ENCODE measurements at places on chromosomes 13 and 19. TPM values are rescaled to one million over a fixed set of nuclear protein-coding genes. Genes with fewer than 3 reads are reported as not detected.

The APOC4 gene
- not detected for total RNA-seq

The ISYNA1 gene
- 25.7 TPM for total RNA-seq

The ZNF763 gene
- total RNA-seq, result 2.5 TPM

DNA sequence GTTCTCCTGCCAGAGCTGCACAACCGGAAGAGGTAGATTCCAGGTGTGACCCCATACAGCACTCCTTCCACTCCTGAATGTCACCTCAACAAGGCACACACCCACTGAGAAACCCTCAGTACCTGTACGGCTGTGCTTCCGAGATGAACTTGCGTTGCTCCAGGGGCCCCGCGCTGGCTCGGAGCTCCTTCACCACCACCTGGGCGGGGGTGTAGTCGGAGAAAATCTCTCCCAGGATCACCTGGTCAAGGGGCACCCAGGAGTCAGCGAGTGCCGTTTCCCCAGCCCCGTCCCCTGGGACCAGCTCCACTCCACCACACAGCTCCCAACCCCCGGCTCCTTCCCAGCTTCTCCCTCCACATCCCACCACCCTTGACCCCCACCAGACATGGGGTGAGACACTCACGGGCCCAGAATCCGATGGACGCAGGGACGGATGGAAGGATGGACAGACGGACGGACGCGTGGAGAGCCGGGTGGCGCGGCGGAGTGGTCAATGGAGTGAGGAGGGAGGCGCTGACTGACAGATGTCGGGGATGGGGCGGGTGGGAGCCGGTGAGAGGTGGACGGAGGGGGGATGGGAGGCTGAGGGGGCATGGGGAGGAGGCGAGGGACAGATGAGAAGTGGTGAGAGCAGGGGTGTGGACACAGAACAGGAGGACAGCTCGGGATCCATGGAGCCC, 2.8 kb downstream of the LMTK3 start:
- H3K27me3 ChIP-seq, result peaks cover 28% of the 10 kb centered on the region
- peaks cover 6% of the 10 kb centered on the region for H3K4me1 ChIP-seq
- H3K36me3 ChIP-seq, result no peaks in the 10 kb centered on the region
- no peak overlapping the region for H3K4me3 ChIP-seq
- DNase-seq, result no peak

GRCh38 chr13:99260216-99260615, 2.0 kb upstream of the GPR18 start:
- H3K27me3 ChIP-seq, result no peaks in the 10 kb centered on the region
- no peak overlapping the region for H3K4me3 ChIP-seq
- H3K27ac ChIP-seq, result no peak overlapping the region
- no peaks in the 10 kb centered on the region for H3K4me1 ChIP-seq
- DNase-seq, result no peak
- no peaks in the 10 kb centered on the region for H3K36me3 ChIP-seq

- H3K27me3 ChIP-seq, result no peaks in the 10 kb centered on the region
- DNase-seq, result peak; percentile 31
- no peak overlapping the region for H3K27ac ChIP-seq
- H3K4me3 ChIP-seq, result no peak overlapping the region
- H3K36me3 ChIP-seq, result no peaks in the 10 kb centered on the region
Measured at GRCh38 chr13:32811297-32811800, 204.9 kb upstream of the KL start.

- no peak overlapping the region for H3K4me3 ChIP-seq
- no peaks in the 10 kb centered on the region for H3K36me3 ChIP-seq
- H3K27me3 ChIP-seq, result no peaks in the 10 kb centered on the region
Measured at GRCh38 chr19:33304760-33305647, 2.7 kb upstream of the CEBPA start.

DNA sequence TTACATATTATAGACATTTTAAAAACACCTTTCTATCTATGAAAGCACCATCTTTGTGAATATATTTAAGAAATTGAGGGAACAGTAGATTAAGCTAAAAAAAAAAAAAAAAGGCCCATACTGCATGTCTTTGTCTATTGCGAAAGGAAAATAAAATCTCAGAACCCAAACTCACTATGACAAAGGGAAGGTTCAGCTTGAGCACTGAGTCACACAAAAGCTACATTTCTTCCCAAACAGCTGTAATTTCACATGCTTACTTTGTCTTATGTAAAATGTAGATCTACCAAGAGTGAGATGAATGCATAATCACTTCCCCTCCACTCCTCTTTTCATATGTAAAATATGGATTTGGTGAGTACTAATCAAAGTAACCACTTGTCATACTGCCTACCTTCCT, 640.1 kb upstream of the KLF12 start:
- no peaks in the 10 kb centered on the region for H3K36me3 ChIP-seq
- no peak overlapping the region for H3K4me3 ChIP-seq
- no peaks in the 10 kb centered on the region for H3K27me3 ChIP-seq
- no peak overlapping the region for H3K27ac ChIP-seq
- H3K4me1 ChIP-seq, result no peaks in the 10 kb centered on the region

- peaks cover 4% of the 10 kb centered on the region for H3K27me3 ChIP-seq
- H3K4me3 ChIP-seq, result peak overlapping the region; percentile 15
- no peak overlapping the region for H3K27ac ChIP-seq
- peak; percentile 82 for DNase-seq
Measured at GRCh38 chr19:35040826-35041547, 534 bp upstream of the HPN start.

GRCh38 chr13:44140888-44141724, 232.5 kb upstream of the SERP2 start:
- H3K27me3 ChIP-seq, result no peaks in the 10 kb centered on the region
- peak overlapping the region; percentile 90 for H3K27ac ChIP-seq
- DNase-seq, result peak; percentile 40
- H3K4me3 ChIP-seq, result peak overlapping the region; percentile 27
- H3K4me1 ChIP-seq, result peaks cover 7% of the 10 kb centered on the region

- DNase-seq, result no peak
- no peaks in the 10 kb centered on the region for H3K36me3 ChIP-seq
- H3K4me1 ChIP-seq, result no peaks in the 10 kb centered on the region
- H3K27me3 ChIP-seq, result no peaks in the 10 kb centered on the region
Measured at GRCh38 chr19:49744946-49745381, 18.1 kb downstream of the TSKS start.

The SPRED3 gene
- 0.99 TPM for total RNA-seq
